Activated CD4-positive, CD25-positive, alpha-beta regulatory T cell treated with anti-CD3 and anti-CD28 coated beads, Interleukin-2, amount 50 U/mL, for 24 hours (primary cell): ENCODE measurements at places on chromosomes 2 and 18.
A peak's percentile ranks its signal among the peaks of the same experiment; 100 is the strongest.

- no peak for ATAC-seq
These were observed 123.3 kb downstream of the PRKCE start for GRCh38 chr2:45774688-45775244.

DNA sequence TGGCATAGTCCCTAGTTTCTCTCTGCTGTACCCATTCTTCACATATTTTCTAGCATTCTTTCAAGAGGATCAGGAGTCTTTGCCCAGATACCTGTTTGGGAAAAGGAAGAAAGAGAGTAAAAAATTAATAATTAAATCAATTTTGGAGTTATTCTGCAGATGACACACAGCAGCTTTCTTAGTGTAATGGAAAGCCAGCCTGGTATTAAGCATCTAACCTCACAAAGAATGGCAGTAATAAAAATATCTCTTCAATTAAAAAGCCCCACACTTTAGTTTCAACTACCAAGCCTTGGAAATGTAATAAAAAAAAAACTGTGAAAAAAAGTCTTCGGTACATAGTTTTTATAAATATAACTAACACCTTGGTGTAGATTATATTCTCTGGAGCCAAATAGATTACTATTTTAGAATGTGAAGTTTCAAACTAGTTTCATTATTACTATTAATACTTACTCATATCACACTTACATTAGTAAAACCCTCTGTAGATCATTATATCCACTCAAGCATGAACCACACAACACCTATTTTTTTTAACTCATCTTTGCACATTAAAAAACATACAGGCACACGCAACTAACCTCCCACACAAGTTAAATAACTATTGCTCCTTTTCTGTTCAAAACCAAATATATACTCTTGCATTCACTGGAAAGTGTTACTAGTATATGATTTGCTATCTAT lies 90.9 kb downstream of the GPD2 start:
- ATAC-seq = peak; percentile 95

DNA sequence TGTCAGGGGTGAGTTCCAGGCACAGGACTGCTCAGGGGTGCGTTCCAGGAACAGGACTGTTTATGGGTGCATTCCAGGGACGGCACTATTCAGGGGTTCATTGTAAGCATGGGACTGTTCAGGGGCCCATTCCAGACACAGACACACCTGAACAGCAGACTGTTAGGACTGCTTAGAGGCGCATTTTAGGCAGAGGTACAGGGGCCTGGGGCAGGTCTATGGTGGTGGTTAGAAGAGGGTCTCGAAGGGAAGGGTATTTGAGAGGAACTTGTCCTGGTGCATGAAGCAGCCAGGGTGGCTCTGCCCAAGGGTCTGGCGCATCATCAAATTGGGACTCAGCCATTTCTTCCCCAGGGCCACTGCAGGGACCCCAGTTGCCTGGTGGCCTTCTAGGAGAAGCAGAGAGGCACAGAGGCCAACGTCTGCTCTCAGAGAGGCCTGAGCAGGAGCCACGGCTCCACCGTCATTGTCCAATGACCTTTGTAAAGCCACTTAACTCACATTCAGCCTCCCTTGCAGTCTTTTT lies 14.8 kb upstream of the MLPH start:
- no peak for ATAC-seq

GRCh38 chr2:191374366-191374765 lies 129.2 kb downstream of the MYO1B start:
- ATAC-seq = no peak

DNA sequence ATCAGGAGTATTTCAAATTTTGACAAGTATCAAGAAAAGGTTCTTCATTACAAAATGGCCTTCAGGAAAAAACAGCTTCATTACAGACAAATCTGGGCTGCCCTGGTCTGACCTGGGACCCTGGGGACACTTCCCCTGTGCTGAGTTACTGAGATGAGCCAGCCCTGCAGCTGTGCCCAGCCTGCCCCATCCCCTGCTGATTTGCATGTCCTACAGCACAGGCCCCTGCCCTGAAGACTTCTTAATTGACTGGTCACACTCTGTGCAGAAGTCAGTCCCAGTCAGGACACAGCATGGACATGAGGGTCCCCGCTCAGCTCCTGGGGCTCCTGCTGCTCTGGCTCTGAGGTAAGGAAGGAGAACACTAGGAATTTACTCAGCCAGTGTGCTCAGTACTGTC lies 235.1 kb downstream of the ANKRD36B start:
- no peak for ATAC-seq

DNA sequence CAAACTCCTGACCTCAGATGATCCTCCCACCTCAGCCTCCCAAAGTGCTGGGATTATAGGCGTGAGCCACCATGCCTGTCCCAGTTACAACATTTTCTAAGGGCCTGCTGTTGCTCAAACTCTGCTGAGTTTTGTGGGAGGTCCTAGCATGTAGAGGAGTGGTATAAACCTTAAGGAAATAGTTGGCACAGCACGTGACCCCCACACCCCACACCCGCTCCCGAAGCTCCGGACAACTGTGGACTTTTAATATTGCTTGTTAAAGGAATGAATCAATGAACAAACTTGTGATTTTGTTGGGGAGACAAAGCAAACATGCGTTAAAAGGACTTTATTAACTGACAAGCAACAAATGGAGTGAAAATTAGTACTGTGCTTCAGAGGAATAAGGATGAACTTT lies 137.8 kb upstream of the GATA6 start:
- no peak for ATAC-seq

GRCh38 chr2:233846387-233847247 lies 7.7 kb downstream of the HJURP start:
- no peak for ATAC-seq

GRCh38 chr2:157404363-157404762 lies 39.5 kb downstream of the CYTIP start:
- ATAC-seq = peak; percentile 100

GRCh38 chr2:189951791-189952535 lies 110.6 kb downstream of the MSTN start:
- no peak for ATAC-seq

GRCh38 chr2:189751080-189751658 lies 11.4 kb downstream of the OSGEPL1 start:
- ATAC-seq = peak; percentile 51

DNA sequence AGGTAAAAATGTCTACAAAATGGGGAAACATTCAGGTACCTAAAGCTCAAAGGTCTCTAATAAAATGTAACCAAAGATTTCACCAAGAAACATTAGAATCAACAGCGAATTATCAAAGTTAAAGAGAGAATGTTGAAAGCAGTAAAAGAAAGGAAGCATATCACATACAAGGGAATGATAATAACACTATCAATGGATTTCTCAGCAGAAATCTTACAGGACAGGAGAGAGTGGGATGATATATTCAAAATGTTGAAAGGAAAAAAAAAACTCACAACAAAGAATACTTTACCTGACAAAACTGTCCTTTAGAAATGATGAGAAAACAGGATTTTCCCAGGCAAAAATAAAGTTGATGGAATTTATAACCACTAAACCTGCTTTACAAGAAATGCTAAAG lies 591.2 kb upstream of the POU3F3 start:
- ATAC-seq = no peak

DNA sequence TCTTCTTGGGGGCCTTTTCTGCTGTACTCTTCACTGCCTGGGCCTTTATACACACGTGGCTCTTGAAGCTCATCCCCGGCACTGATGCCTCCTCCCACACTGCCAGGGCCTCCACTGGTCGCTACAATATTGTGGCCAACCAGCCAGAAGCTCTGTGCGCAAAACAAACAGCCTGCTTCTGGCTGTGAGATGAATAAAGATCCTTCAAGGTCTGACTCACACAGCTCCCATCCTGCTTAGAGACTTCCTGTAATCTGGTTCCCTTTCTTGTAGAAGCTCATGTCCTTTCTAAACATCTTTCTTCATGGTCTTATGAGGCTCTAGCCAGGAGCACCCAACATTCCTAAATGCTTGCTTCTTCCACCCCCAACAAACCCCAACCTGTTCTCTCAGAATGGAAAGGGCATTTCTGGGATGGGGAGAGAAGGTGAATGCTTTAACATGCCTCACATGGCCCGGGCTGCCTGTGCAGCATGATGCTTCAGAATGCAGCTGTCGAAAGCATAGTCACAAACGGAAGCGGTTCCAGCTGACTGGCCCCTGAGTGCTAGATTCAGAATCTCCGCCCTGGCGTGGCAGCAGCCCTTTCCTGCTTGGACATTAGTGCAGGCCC lies 24.6 kb downstream of the NRP2 start:
- ATAC-seq = peak; percentile 80

- no peak for ATAC-seq
These were observed 740.3 kb upstream of the RAB6C start for GRCh38 chr2:129239141-129239540.

DNA sequence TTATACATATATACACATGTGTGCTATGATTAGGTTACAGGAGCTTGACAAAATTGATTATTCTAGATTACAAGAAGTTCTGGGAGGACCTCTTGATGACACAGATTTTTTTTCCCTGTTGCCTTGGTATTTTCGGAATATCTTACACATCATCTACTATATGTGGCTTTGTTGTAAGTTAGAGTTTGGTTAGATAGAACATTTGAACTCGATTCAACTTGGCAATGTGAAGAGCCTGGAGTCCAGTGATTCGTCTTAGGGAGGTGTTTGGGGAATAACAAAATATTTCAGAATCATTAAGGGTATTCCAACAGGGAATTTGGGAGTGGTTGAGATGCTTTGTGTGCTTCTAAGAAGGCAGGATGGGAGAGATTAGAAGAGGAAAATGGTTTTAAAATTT lies 39.3 kb upstream of the EFEMP1 start:
- no peak for ATAC-seq

DNA sequence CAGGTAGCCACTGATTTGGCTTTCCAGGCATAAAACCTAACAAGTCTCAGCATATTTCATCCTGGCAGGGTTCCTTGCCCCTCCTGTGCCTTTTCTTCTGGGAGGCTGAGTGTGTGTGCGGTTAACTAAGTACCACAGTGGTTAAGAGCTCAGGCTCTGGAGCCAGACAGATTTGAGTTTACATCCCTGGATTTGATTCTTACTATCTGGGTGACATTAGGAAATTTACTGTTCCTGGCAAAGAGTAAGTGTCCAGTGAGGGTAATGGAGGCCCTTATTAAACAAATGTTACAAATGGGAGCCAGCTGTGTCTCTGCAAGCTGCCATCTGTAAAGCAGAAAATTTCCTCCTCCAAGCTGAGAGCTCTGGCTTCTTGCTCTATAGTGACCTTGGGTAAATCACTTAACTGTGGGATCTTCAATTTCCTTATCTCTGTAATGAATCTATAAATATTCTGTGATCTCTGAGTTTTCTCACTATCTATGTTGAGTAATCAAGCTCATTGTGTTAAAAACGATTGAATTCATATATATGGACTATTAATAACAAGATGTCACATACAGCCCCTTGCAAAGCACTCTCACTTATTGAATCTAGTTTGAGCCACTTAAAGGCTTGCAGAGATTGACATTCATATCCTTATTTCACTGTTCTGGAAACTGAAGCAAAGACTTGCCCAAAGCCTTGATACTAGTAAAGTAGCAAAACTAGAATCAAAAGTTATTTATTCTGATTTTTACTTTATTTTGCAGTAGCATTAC lies 6.5 kb upstream of the COBLL1 start:
- no peak for ATAC-seq

GRCh38 chr2:23377771-23378170 lies 7.2 kb upstream of the KLHL29 start:
- ATAC-seq = no peak

- ATAC-seq = no peak
These were observed 94.7 kb upstream of the CDC42EP3 start for GRCh38 chr2:37766106-37766505.

DNA sequence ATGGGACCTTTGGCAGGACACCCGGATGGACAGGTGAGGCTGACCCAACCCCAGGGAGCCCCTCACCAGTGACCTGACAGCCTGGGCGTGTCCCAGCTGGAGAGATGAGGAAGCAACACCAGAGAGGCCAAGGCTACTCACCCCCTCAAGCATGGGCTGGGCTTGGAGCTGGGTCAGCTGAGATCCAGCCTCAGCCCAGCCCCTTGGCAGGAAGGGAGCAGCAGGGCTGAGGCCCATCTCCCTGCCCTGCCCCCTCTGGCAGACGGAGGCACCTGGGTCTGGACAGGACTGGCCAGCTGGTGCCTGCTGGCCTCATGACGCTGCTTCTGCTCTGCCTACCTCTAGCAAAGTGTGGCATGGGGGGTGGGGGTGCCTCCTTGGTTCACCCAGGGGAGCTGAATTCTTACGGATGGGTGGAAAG lies 37.8 kb downstream of the HS6ST1 start:
- no peak for ATAC-seq

DNA sequence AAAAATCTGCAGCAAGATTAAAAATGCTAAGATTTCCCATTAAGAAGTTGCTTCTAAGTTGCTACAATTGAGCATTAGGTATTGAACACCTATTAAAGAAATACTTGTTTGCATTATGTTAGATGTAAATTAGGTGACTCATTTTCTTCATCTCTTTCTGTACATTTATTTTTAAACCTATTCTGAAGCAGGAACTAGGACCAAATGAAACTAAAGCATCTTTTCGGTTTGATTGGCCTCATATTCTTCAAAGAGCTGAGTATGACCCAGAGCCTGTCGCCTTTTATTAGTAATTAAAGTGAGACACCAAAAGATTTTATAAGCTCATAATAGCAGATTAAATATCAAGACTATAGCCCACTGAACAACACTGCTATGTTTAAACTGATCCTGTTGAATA lies 83.4 kb upstream of the ZEB2 start:
- no peak for ATAC-seq

DNA sequence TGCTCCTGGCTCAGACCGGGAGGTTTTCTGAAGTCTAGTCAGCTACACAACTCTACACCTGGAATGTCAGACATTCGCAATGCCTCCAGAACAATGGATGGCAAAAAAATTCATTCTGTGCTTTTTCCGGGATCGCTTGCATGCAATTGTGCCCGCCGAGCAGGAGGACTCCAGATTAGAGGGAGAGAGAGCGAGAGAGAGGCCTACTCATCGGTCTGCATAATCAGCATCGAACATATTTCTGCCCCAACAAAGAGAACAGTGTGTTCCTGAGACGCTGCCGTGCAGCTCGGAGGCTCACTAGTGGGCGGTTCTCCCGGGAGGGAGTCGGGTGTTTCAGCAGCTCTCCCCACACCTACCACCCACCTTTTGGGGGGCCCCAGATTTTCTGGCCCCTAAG lies 117.1 kb downstream of the KLHL29 start:
- no peak for ATAC-seq

- no peak for ATAC-seq
These were observed 774 bp downstream of the IER3IP1 start for GRCh38 chr18:47175283-47175897.

GRCh38 chr2:132780651-132781050 lies 110.6 kb upstream of the LYPD1 start:
- ATAC-seq = no peak

DNA sequence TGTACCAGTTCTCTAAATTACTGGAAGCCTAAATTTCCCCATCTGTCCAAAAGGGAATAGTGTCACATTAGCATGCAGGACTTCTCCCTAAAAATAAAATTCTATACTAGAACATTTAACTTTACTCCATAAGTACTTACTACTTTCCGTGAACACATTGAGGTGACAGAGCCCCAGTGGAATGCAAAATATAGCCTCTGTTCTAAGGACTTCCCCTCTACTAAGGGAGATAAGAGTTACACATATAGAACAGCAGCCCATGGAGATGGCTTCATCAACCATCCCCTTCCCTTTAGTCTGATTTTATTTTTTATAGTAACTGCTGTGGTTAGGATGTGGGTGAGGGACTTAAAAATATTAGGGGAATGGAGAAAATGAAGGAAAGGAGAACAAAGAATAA lies 68.9 kb upstream of the STPG4 start:
- no peak for ATAC-seq
